SJSA1 (cell line): ENCODE measurements at places on chromosomes 12 and 14.
A peak's percentile ranks its signal among the peaks of the same experiment; 100 is the strongest.

DNA sequence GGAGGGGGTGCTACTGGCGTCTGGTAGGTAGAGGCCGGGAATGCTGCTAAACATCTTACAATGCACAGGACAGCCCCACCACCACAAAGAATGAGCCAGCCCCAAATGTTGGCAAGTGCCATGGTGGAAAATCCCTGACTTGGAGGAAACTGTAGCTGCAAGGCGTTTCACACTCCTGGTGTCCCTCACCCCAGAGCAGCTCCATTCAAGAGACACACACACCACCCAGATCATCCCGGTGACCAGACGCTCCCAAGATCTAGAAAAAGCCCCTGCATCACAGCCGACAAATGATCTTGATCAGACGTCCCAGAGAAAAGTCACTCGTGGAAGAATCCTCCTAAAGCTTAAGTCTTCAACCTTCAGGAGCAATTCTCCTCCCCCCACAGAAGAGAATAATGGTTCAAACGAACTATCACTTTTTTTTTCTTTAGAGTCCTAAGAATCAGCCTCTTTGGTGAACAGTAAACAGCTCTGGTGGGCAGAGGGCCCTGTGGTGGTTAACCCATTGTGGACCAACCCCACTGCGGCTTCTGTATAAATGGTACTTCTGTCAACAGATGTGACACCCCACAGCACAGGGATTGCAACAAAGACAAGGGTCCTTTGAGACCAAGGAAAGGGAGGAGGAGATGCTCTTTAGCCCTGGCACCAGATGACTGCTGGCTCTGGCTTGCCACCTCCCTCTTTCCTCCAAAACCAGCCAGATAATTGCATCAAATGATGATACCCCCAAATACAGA lies 2.7 kb downstream of the GLTP start:
- no peak for DNase-seq
- H3K4me3 ChIP-seq = no peak overlapping the region
- peaks cover 9% of the 10 kb centered on the region for H3K36me3 ChIP-seq
- H3K4me1 ChIP-seq = peaks cover 38% of the 10 kb centered on the region
- H3K27me3 ChIP-seq = no peaks in the 10 kb centered on the region
- no peak overlapping the region for H3K27ac ChIP-seq

DNA sequence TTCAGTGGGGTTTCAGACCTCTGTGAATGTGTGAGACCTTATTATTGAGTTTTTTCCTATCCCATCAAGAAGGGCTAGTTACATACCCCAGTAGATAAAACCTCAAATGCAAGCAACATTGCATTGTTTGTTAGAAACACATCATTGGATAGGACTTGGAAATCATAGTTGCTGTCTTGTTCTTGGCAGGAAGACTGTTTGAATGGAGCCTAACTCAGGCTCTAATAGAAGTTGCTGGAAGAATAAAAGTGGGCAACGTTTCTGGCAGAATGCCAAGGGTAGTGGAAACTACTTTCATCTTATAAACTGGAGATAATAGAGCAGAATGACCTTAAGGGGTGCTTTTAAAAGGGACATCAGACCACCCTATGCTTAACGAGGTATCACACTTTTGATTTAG lies 9.9 kb upstream of the PTHLH start:
- no peaks in the 10 kb centered on the region for H3K27me3 ChIP-seq
- H3K27ac ChIP-seq = peak overlapping the region; percentile 58
- H3K36me3 ChIP-seq = no peaks in the 10 kb centered on the region
- no peak for DNase-seq

DNA sequence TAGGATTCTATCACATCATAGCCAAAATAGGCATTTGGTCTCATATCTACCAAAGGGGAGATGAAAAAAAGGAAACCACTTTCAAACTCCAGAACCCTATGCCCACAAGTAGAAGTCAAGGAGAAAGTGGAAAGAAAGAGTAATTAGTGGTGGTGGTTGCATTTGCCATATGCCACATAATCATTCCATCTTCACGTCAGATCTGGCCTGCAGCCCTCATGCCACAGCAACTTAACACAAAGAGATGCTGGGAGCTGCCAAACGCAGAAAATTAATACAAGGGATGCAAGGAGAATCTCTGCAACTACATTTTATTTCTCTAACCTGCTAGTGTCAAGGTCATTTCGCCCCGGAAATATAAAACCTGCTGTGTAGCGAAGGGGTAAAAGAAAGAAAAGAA lies 148.6 kb upstream of the FOXN3 start:
- no peak for DNase-seq
- H3K36me3 ChIP-seq = no peaks in the 10 kb centered on the region
- no peak overlapping the region for H3K4me3 ChIP-seq

GRCh38 chr12:100632445-100632892 lies 59.0 kb downstream of the GAS2L3 start:
- no peak overlapping the region for H3K27ac ChIP-seq
- no peaks in the 10 kb centered on the region for H3K27me3 ChIP-seq
- no peaks in the 10 kb centered on the region for H3K4me1 ChIP-seq

DNA sequence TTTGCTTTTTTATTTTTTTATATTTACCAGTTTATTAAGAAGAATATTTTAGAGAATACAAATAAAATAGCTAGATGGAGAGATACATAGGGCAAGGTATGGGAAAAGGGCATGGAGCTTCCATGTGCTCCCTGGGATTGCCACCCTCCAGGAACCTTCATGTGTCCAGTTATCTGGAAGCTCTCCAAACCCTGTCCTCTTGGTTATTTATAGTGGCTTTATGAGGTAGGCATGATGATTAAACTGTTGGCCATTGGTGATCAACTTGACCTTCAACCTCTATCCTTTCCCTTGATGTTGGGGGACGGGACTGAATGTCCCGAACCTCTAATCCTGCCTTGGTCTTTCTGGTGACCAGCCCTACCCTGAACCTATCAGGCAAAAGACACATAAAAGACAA lies 156.3 kb downstream of the CCDC91 start:
- H3K27ac ChIP-seq = no peak overlapping the region
- H3K4me3 ChIP-seq = no peak overlapping the region
- H3K4me1 ChIP-seq = no peaks in the 10 kb centered on the region

GRCh38 chr14:64654901-64655300 lies 49.3 kb upstream of the PLEKHG3 start:
- H3K36me3 ChIP-seq = no peaks in the 10 kb centered on the region
- peak overlapping the region; percentile 39 for H3K27ac ChIP-seq
- DNase-seq = no peak
- H3K27me3 ChIP-seq = no peaks in the 10 kb centered on the region

DNA sequence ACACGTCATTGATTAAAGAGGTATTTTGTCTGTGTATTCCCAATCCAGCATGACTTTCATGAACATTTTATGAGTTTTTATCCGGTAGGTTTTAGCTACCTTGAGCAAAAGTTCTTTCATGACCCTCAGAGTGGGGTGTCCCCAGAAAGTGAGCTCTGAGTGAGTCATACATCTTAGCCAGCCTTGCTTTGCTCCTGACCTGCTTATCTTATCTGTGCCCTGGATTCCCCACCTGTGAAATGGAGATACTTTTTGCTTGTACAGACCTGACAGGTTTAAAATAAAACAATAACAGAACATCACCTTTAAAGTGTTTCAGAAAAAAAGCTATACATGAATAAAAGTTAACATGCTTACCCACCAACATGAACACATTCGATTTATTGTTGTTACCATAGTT lies 202.8 kb upstream of the SOX5 start:
- no peaks in the 10 kb centered on the region for H3K4me1 ChIP-seq
- DNase-seq = no peak
- no peaks in the 10 kb centered on the region for H3K36me3 ChIP-seq

GRCh38 chr12:40792792-40793386 lies 100.7 kb downstream of the CNTN1 start:
- no peaks in the 10 kb centered on the region for H3K27me3 ChIP-seq
- H3K4me3 ChIP-seq = no peak overlapping the region
- no peaks in the 10 kb centered on the region for H3K4me1 ChIP-seq
- H3K36me3 ChIP-seq = no peaks in the 10 kb centered on the region

- peaks cover 7% of the 10 kb centered on the region for H3K4me1 ChIP-seq
- no peak overlapping the region for H3K4me3 ChIP-seq
- peak; percentile 88 for DNase-seq
- H3K36me3 ChIP-seq = peaks cover 33% of the 10 kb centered on the region
Observed at GRCh38 chr14:58331111-58331510, 32.8 kb downstream of the ARID4A start.

GRCh38 chr12:116859079-116859478 lies 22.2 kb downstream of the HRK start:
- DNase-seq = no peak
- no peak overlapping the region for H3K4me3 ChIP-seq
- H3K4me1 ChIP-seq = 0 out of 2 replicates have a peak, but pooled peaks cover 4% of the 10 kb centered on the region
- H3K27ac ChIP-seq = no peak overlapping the region
- no peaks in the 10 kb centered on the region for H3K36me3 ChIP-seq

DNA sequence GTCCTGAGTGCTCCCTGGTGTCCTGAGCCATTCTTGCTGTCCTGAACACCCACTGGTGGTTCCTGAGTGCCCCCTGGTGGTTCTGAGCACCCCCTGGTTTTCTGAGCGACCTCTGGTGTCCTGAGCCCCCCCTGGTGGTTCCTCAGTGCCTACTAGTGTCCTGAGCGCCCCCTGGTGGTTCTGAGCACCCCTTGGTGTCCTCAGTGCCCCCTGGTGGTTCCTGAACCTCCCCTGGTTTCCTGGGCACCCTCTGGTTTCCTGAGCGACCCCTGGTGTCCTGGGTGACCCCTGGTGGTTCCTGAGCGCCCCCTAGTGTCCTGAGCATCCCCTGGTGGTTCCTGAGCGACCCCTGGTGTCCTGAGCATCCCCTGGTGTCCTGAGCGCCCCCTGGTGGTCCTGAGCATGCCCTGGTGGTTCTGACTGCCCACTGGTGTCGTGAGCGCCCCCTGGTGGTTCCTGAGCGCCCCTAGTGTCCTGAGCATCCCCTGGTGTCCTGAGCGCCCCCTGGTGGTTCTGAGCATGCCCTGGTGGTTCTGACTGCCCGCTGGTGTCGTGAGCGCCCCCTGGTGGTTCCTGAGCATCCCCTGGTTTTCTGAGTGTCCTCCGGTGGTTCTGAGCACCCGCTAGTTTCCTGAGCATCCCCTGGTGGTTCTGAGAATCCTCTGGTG lies 473.1 kb downstream of the TMEM121 start:
- no peaks in the 10 kb centered on the region for H3K27me3 ChIP-seq
- no peaks in the 10 kb centered on the region for H3K36me3 ChIP-seq
- H3K4me3 ChIP-seq = no peak overlapping the region
- no peak for DNase-seq

- H3K27ac ChIP-seq = no peak overlapping the region
- H3K27me3 ChIP-seq = no peaks in the 10 kb centered on the region
- DNase-seq = no peak
Observed at GRCh38 chr12:67677166-67677565, 28.6 kb downstream of the DYRK2 start.

DNA sequence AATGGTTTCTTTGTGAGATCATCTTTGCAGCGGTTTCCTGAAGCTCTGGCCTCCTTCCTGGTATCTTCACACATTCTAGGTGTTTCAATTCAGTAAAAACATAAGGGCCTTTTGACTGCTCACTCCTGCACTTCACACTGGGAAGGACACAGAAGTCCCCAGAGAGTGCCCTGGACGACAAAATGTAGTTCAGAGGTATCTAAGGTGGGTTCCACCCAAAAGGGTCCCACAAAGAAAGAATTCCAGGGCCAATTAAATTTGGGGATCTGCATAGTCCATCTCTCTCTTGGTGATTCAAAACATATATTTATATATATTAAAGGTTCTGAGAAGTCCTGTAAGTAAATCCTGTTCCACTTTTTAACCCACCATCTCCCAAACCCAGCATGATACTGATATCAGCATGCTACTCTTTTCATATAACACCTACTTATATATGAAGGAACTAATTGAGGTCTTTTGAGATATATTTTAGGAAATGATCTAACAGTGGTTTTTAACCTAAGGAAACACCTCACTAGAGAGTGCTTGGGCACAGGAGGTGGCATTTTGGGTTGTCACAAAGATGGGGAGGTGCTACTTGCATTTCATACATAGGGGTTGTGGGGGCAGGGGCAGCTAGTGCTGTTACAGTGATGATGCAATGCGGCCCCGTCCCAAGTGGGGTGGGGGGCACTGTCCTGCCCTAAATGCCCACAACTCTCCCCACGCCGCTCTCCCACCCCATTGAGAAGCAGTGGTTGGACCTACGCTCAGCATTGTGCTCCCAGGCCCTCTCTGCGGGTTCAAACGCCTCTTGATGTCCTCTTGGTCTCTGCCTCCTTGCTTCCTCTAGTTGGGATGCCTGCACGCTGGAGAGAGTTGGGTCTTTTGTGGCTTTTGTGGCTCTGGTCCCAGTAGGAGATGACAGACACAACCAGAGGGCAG lies 109.4 kb downstream of the ARF6 start:
- no peak for DNase-seq
- no peaks in the 10 kb centered on the region for H3K27me3 ChIP-seq
- peak overlapping the region; percentile 32 for H3K4me3 ChIP-seq
- no peaks in the 10 kb centered on the region; the same call in 1 of the 2 replicates for H3K36me3 ChIP-seq
- H3K4me1 ChIP-seq = peaks cover 55% of the 10 kb centered on the region

DNA sequence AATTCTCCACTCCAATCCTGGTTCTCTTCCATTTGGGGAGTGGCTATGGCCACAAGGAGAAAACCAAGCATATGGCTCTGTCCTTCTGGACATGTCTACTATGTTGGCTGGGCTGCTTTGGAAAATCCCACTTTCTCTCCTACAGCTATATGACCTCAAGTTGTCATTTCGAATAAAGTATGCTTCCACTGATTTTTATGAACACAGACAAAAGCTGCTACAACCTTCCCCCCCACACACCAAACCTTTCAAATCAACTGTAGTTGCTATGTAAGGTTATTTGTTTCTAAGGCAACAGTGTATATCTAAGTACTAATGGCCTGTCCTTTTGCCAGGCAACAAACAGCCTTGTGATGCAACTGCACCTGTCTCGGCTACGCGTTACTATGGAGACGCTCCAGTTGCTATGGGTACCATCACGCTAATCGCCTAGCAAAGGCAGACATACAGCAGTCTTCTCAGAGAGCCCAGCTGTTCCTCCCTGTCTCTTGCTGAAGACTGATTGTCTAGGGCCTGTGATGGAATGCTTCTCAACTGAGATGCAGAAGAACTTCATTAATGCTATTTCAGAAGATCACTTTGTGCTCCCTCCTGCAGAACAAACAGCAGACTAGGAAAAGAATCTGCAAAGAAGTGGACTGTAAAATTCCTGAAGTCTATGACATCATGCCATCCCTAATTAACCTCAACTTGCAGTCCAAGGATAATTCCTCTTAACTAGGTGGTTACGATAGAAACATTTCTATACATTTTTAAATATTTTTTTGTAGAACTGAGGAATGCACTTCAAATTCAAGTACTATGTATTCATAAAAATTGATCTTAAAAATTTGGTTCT lies 67.6 kb downstream of the FOXN3 start:
- H3K27me3 ChIP-seq = no peaks in the 10 kb centered on the region
- no peak overlapping the region for H3K27ac ChIP-seq
- H3K36me3 ChIP-seq = peaks cover 15% of the 10 kb centered on the region
- peaks cover 19% of the 10 kb centered on the region for H3K4me1 ChIP-seq
- no peak overlapping the region for H3K4me3 ChIP-seq

- H3K27me3 ChIP-seq = peaks cover 14% of the 10 kb centered on the region
- no peaks in the 10 kb centered on the region for H3K36me3 ChIP-seq
- H3K4me3 ChIP-seq = peak overlapping the region; percentile 47
- H3K4me1 ChIP-seq = peaks cover 4% of the 10 kb centered on the region
- DNase-seq = no peak
- H3K27ac ChIP-seq = no peak overlapping the region
Observed at GRCh38 chr14:70822530-70823185, 13.3 kb upstream of the MAP3K9 start.

- no peaks in the 10 kb centered on the region for H3K4me1 ChIP-seq
- no peaks in the 10 kb centered on the region for H3K36me3 ChIP-seq
- H3K27ac ChIP-seq = no peak overlapping the region
- DNase-seq = no peak
- no peaks in the 10 kb centered on the region for H3K27me3 ChIP-seq
Observed at GRCh38 chr14:25396128-25396527, 346.2 kb upstream of the STXBP6 start.
